Aortic smooth muscle cell (primary cell): ENCODE measurements at places on chromosomes 13 and 19. TPM values are rescaled to one million over a fixed set of nuclear protein-coding genes. Genes with fewer than 3 reads are reported as not detected.

The HIF3A gene
- 0.40 and 1.1 TPM in 2 replicates for total RNA-seq

The ATP4A gene
- not detected in 2 replicates for total RNA-seq

The CABP5 gene
- total RNA-seq, result not detected in 2 replicates

The NLRP5 gene
- total RNA-seq, result not detected in 2 replicates

The ZNF345 gene
- 1.8 and 2.2 TPM in 2 replicates for total RNA-seq

The SIGLEC12 gene
- not detected in 2 replicates for total RNA-seq

The NMRK2 gene
- total RNA-seq, result not detected in 2 replicates

The GAPDHS gene
- not detected in 2 replicates for total RNA-seq

The NAPA gene
- 96.4 and 113 TPM in 2 replicates for total RNA-seq

The ZNF541 gene
- 0.12 and 0.13 TPM in 2 replicates for total RNA-seq

The CALR gene
- total RNA-seq, result 2,036 and 2,214 TPM in 2 replicates

The RNF113B gene
- total RNA-seq, result not detected in 2 replicates

The OR4F17 gene
- total RNA-seq, result not detected in 2 replicates

The ZNF235 gene
- 2.9 TPM in 2 replicates for total RNA-seq

The MTUS2 gene
- total RNA-seq, result under 0.01 and 0.25 TPM in 2 replicates

The ZNF808 gene
- total RNA-seq, result 17.6 and 19.2 TPM in 2 replicates

The REEP6 gene
- total RNA-seq, result 0.92 and 1.8 TPM in 2 replicates

The S1PR2 gene
- 9.1 and 9.4 TPM in 2 replicates for total RNA-seq

The PSG2 gene
- total RNA-seq, result not detected in 2 replicates

The PLEKHJ1 gene
- total RNA-seq, result 44.6 and 51.4 TPM in 2 replicates

The RXFP2 gene
- not detected in 2 replicates for total RNA-seq

The CPB2 gene
- not detected in 2 replicates for total RNA-seq

The ERFL gene
- 0.06 TPM in 1 of 2 replicates, not detected in the other for total RNA-seq

The FCGBP gene
- 0.13 and 0.19 TPM in 2 replicates for total RNA-seq

The BRSK1 gene
- 6.7 and 7.6 TPM in 2 replicates for total RNA-seq

The FFAR3 gene
- total RNA-seq, result not detected in 2 replicates

The CYP4F2 gene
- not detected in 2 replicates for total RNA-seq

The ONECUT3 gene
- total RNA-seq, result not detected in 2 replicates

The ZNF556 gene
- total RNA-seq, result 0.26 TPM in 1 of 2 replicates, not detected in the other

The CRB3 gene
- total RNA-seq, result not detected in 2 replicates

The LILRB2 gene
- total RNA-seq, result not detected in 2 replicates

The OR10H2 gene
- total RNA-seq, result not detected in 2 replicates

The MEDAG gene
- total RNA-seq, result 76.6 and 183 TPM in 2 replicates

The HCST gene
- total RNA-seq, result 0.79 and 1.2 TPM in 2 replicates

The U2AF2 gene
- 87.6 and 108 TPM in 2 replicates for total RNA-seq

The RNF17 gene
- total RNA-seq, result not detected in 2 replicates

The ZNF682 gene
- 1.8 and 2.1 TPM in 2 replicates for total RNA-seq

The MEIOSIN gene
- total RNA-seq, result not detected in 2 replicates

The DLL3 gene
- 0.06 TPM in 1 of 2 replicates, not detected in the other for total RNA-seq

The ZNF793 gene
- 0.87 and 1.6 TPM in 2 replicates for total RNA-seq

The PSG7 gene
- not detected in 2 replicates for total RNA-seq

The YJEFN3 gene
- total RNA-seq, result 0.13 and 0.44 TPM in 2 replicates

The SIAH3 gene
- not detected in 2 replicates for total RNA-seq

The CGB2 gene
- total RNA-seq, result not detected in 2 replicates

The WDR87 gene
- not detected in 2 replicates for total RNA-seq

The SARS2 gene
- 7.8 and 8.2 TPM in 2 replicates for total RNA-seq

The EBI3 gene
- not detected in 2 replicates for total RNA-seq
